ENCODE measurements at places on chromosomes 11 and 22.

DNA sequence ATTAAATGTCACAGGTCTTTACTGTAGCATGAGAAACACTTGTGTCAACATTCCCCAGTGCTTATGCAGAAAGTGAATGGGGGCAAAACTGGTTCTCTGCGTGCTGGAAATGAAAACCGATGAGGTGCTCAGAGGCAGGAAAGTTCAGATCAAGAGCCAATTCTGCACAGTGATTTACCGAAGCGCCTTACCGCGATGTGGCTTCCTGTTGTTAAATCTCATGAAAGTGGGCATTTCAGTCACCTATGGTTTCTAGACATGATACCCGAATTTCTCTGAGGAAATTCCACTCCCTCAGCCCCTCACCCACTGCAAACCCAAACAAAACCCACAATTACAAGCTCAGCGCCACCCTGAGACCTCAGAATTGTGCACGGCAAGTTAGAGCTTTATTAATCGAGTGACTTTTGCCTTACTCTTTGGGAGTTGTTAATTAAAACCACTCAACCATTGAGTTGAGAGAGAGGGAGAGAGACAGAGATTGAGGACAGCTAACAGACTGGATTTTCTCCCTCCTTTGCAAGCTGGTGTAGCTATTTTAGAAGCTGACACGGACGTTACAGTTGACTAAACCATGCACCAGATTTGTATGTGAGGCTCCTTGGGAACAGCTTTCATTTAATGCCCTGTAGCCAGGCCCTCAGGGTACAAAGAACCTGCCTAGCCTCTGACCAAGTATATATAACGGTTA lies 196.4 kb downstream of the DBX1 start:
- no peak for DNase-seq

GRCh38 chr11:127103586-127104388 lies 103.2 kb upstream of the KIRREL3 start:
- no peak for DNase-seq

DNA sequence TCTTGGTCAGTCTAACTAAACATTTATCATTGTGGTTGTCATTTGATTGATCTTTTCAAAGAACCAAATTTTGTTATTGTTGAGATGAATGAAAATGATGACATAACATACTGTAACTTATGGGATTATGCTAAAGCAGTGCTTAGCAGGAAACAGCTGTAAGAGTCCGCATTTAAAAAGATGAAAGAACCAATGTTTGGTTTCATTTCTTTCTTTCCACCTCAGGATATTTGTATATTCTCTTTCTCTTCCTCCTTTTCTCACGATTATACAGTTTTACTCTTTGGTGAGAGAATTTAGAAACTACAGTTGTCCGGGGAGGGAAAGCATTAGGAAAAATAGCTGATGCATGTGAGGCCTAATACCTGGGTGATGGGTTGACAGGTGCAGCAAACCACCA lies 23.1 kb downstream of the PIH1D2 start:
- DNase-seq = no peak

DNA sequence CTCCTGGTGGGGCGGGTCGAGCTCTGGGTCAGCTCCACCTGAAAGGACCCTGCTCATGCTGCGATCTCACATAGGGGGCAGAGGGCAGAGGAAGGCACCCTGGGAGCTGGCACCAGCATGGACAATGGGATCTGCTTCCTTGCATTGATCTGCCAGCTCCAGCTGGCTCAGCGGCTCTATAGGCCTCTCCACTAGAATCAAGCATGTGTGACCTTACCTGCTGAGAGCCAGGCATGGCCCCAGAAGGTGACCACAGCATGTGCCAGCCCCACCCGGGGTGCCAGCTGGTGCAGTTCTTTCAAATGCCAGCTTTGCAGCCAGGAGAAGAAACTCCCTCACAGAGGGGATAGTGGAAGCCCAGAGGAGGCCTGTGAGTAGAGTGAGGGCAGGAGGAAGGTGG lies 22.0 kb upstream of the KLHL35 start:
- DNase-seq = no peak

- DNase-seq = no peak
Observed at GRCh38 chr11:126756421-126756820, 244.1 kb downstream of the KIRREL3 start.

- no peak for DNase-seq
Observed at GRCh38 chr11:18969720-18970119, 30.5 kb upstream of the MRGPRX1 start.

- no peak for DNase-seq
Observed at GRCh38 chr22:19897726-19898125, 43.1 kb upstream of the GNB1L start.

DNA sequence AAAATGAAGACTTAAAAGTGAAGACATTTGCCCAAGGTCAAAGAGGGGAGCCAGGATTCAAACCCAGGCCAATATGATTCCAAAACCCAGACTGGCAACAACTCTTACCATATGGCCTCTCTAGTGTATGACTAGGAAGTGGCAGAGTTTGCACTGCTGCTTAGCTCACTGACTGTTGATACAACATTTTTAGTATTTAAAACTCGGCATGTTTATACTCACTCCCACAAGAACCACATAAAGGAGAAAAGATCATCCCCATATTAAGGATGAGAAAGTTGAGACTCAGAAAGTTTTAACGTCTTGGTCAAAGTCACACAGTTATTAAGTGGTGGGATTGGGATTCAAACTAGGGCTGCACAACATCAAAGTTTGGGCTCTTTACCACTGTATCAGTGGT lies 81.7 kb downstream of the CCDC34 start:
- DNase-seq = no peak

- DNase-seq = no peak
Observed at GRCh38 chr11:126433989-126434949, 78.8 kb downstream of the ST3GAL4 start.

- no peak for DNase-seq
Observed at GRCh38 chr11:114924042-114924441, 245.7 kb downstream of the NXPE2 start.

DNA sequence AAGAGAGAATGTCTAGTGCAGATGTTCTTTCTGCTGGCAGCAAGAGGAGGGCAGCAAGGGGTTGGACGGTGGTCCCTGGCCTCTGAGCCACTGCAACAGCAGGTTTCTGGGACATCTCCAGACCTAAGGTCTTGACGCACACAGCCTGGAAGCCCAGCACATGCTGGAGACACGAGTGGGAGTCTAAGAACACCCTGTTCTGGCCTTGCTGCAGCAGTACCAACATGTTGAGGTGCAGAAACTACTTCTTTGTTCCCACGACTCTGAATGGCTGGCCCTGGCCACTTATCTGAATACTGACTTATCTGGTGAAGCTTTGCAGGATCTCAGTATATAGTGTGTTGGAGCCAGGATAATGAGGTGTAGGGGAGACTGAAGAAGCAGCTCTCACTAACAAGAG lies 6.8 kb downstream of the MICAL2 start:
- DNase-seq = no peak

- no peak for DNase-seq
Observed at GRCh38 chr11:68513930-68514487, 53.5 kb downstream of the PPP6R3 start.

- peak; percentile 47 for DNase-seq
Observed at GRCh38 chr11:45079943-45080719, 66.3 kb upstream of the PRDM11 start.

DNA sequence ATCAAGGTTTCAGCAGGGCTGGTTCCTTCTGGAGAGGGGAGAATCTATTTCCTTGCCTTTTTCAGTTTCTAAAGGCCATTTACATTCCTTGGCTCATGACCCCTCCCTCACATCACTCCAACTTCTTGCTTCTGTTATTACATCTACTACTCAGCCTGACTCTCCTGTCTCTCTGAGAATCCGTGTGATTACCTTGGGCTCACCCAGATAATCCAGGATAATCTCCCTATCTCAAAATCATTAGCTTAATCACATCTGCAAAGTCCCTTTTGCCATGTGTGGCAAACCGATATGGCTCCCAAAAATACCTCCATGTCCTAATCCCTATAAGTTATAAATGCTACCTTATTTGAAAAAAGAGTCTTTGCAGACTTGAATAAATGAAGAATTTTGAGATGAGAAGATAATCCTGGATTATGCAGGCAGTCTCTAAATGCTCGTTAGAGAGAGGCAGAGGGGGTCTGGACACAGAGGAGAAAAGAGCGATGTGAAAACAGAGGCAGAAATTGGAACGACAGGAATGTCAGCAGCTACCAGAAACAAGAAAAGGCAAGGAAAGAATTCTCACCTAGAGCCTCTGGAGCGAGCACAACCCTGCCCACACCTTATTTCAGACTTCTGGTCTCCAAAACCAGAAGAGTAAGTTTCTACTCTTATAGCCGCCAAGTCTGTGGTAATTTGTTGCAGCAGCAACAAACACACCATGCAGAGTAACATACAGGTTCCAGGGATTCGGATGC lies 23.6 kb upstream of the ARHGAP32 start:
- no peak for DNase-seq

DNA sequence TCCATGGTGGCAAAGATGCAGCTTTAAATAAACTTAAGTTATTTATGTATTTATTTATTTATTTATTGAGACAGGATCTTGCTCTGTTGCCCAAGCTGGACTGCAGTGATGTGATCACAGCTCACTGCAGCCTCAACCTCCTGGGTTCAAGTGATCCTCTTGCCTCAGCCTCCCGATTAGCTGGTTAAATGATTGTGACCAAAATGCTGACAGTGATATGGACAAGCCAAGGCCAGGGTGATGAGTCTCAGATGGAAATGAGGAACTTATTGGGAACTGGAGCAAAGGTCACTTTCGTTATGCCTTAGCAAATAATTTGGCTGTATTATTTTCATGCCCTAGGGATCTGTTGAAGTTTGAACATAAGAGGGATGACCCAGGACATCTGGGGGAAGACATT lies 9.3 kb upstream of the LRP5 start:
- DNase-seq = no peak

- no peak for DNase-seq
Observed at GRCh38 chr11:3213659-3214419, 4.8 kb downstream of the MRGPRG start.

DNA sequence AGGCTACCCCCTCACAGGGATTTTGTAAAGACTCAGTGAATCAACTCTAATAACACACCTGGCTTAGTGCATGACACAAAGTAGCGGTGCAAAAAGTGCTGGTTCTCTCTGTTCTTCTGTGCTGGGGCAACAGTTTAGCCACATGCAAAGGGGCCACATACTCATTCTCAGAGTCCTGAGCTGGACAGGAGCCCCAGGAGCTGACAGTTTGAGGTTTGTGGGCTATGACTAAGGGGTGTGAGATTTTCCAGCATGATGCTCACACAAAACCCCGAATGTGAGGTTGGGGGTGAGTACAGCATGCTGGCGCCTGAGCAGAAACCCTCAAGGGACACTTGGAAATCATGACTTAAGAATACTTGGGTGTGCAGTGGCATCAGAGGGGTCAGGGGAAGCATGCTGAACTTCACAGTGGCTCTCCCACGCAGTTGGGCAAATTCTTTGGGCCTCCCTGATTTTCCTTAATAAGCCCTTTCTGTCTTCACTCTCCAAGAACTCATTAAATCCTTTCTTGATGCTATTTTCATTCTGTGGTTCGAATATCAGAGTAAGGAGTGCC lies 31.0 kb downstream of the TMPRSS5 start:
- DNase-seq = no peak

- no peak for DNase-seq
Observed at GRCh38 chr11:19437760-19438159, 197.0 kb upstream of the E2F8 start.

DNA sequence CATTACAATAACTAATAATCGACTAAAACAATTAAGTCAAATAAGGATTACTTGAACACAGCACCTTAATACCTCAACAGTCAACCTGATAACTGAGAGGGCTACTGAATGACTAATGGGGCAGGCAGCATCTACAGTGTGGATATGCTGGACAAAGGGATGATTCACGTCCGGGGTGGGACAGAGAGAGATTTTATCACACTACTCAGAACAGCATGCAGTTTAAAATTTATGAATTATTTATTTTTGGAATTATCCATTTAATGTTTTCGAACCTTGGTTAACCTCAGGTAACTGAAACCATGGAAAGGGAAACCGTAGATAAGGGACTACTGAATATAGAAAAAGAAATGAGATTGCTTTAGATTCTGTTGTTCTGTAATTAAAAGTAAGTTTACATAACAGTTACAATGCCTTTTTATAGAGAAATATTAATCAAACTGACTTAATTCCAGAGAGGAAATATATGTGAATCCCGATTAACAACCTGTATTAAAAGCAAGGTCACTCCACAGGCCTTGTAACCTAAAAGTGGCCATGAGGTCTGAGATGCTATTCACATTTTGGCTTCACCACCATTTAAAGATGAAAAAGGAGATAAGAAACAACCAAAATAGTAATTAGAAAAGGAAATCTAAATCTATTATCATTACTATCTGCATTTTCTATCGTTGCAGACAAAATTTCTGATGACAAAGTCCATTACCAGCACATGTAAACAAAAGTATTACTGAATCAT lies 119.0 kb upstream of the TP53AIP1 start:
- no peak for DNase-seq

GRCh38 chr22:36617694-36618522 lies 85.6 kb downstream of the CACNG2 start:
- DNase-seq = no peak

DNA sequence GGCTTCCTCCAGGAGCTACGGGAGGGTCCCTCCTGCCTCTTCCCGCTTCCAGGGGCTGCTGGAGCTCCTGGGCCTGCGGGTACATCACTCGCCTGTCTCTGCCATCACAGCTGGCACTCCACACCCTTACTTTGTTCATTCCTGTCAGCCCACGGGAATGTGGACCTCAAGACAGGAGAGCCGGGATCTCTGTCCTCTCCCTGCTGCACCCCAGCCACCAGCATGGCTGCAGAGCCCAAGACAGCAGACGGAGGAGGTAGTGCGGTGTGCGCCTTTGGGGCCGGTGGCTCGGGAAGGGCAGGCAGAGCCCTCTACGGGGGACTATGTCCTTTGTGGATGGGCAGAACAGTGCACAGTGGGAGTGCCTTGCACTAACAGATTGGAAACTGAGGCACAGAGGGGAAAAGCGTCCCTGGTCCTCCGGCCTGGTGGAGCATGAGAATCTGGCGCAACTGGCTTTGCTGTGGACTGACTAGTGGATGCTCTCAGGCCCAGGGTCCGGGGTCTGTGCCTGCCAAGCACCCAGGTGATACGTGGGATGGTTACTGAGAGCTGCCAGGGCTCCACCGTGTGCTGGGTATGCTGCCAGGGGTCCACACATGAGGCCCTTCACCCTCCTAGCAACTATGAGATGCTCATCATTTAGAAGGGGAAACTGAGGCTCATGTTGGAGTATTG lies 47.3 kb downstream of the IGF2 start:
- no peak for DNase-seq

GRCh38 chr22:43600265-43600664 lies 188.5 kb downstream of the MPPED1 start:
- no peak for DNase-seq
